ENCODE measurements at places on chromosomes 4 and X.

- DNase-seq, result no peak
Measured at GRCh38 chrX:8868906-8869305, 67.7 kb upstream of the FAM9A start.

GRCh38 chrX:151859481-151859880, 53.2 kb upstream of the MAGEA4 start:
- no peak for DNase-seq

- no peak for DNase-seq
Measured at GRCh38 chr4:4427121-4427870, 40.4 kb downstream of the NSG1 start.

GRCh38 chr4:102564399-102565059, 63.4 kb downstream of the NFKB1 start:
- DNase-seq, result no peak

GRCh38 chr4:2497931-2498330, 29.0 kb downstream of the RNF4 start:
- DNase-seq, result no peak

GRCh38 chrX:102651242-102652011, at the start of gene GPRASP1:
TSS of gene GPRASP1 (plus strand) at chrX:102651483. CDS start at chrX:102653914, 2,431 bp downstream.
- DNase-seq, result no peak

DNA sequence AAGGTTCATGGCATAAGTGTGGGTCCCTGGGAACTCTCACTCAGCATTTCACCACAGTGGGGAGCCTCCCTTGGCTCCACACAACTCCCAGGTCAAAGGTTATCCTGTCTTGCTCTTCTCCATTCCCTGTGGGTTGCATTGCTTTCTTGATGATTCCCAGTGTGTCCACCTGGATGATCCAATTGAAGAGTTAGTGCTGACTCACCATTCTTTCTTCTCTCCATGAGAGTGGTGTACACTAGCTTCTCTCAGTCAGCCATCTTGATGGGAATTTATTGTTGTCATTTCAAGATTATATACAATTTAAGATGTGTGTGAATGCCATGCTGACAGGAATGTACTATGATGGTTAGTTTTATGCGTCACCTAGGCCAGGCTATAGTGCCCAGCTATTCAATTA, 25.6 kb upstream of the C4orf17 start:
- no peak for DNase-seq

DNA sequence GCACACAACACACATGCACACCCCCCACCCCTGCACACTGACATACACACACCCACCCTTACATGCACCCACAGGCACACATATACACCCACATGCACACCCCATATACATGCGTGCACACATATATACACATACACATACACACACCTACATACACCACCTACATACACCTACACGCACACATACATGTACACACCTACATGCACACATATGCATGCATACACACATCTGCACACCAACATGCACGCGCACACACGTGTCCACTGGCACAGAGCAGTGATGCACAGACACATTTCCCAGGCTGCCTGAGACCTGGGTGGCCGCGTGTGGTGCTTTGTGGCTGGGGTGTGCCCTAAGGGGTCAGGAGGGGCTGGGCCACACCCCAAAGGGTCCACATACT, 31.7 kb downstream of the FGFRL1 start:
- DNase-seq, result no peak

GRCh38 chr4:832536-832935, 6.6 kb upstream of the CPLX1 start:
- DNase-seq, result no peak

DNA sequence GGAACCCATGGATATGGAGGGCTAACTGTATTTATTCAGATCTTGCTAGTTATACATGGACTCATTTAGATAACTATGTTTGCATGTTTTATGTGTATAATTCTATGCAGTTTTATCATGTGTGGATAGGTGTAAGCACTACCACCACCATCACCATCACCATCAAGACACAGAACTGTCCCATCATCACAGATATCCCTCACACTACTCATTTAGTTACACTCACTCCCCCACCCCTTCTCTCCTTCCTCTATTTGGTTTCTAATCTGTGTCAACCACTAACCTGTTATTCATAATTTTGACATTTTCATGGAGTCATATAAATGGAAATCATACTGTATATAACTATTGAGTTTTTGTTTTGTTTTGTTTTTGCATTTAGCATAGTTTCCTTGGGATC, 43.7 kb downstream of the STAG2 start:
- no peak for DNase-seq
